ENCODE measurements at places on chromosomes 12 and 14. TPM values are rescaled to one million over a fixed set of nuclear protein-coding genes. Genes with fewer than 3 reads are reported as not detected.

GPR68 gene
- not detected for total RNA-seq

GSC gene
- total RNA-seq: 1.0 TPM

MGAT4C gene
- total RNA-seq: 3.1 TPM

L3HYPDH gene
- total RNA-seq: 60.0 TPM

WNT5B gene
- not detected for total RNA-seq

RERG gene
- 13.8 TPM for total RNA-seq

GDF3 gene
- not detected for total RNA-seq

PLCZ1 gene
- total RNA-seq: not detected

CLEC9A gene
- not detected for total RNA-seq

DNA sequence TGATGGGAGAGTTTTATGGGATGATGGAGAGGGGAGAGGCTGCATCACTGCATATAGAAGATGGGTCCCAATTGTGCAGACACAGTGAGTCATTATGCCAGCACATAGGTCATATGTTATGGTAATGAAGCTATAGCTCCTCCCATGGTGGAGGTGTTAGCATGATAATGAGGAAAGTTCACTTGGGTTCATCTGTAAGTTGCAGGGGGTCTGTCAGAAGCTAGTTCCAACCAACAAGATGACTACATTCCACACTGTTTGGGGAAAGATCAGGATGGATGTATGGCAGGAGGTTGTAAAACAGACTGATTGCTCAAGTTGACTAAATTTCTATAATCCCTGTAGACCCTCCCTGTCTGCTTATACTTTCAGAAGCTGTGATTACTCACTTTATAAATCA is 561.3 kb downstream of the C12orf50 start:
- DNase-seq: no peak

DNA sequence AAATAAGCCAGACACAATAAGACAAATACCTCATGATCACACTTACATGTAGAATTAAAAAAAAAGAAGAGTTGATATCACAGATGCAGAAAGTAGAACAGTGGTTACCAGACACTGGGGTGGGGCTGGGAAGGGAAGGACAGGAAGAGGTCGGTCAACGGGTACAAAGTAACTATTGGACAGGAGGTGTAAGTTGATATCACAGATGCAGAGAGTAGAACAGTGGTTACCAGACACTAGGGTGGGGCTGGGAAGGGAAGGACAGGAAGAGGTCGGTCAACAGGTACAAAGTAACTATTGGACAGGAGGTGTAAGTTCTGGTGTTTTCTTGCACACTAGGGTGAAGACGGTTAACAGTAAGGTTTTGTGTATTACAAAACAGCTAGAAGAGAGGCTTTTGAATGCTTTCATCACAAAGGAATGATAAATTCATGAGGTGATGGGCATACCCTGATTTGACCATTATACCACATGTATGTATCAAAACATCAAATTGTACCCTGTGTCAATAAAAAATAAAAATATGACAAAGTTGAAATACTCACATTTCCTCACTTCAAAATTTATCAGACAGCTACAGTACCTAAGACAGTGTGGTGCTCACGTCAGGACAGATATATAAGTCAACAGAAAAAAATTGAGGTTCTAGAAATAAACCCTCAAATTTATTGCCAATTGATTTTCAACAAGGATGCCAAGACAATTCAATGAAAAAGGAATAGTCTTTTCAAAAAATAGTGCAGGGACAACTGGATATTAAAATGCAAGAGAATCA is 32.8 kb downstream of the GALC start:
- no peak for DNase-seq

DNA sequence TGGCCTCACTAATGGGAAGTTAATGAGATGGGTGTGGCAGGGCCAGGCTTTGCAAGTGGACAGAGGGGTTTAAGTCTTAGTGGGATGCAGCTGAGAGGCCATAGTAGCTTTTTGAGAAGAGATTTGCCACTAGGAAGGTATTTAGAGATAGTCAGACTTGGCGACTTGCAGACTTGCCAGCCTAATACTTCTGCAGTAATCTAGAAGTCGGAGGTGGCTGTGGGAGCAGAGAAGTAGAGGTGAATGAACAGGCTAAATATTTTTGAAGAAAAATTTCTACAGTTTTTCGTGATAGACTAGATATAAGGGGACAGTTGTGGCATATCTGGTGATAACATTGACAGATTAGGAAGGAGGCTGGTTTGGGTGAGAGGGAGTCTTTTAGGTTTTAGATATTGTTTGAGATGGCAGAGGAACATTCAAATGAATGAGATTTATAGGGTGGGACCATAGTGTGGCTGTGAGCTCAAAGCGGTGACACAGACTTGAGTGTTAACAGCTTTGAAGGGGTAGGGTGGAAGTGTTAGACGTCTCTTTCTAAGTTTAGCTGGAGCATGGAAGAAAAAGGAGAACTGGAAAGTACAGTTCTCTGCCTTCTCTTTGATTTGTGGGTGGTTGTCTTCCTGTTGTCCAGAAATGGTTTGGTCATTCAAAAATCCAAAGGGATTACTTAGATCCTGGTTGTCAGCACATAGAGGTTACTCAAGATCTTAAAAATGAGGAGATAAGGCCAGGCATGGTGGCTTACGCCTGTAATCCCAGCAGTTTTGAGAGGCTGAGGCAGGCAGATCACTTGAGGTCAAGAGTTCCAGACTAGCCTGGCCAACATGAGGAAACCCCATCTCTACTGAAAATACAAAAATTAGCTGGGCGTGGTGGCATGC is 44.9 kb downstream of the MAPKAPK5 start:
- no peak for DNase-seq

DNA sequence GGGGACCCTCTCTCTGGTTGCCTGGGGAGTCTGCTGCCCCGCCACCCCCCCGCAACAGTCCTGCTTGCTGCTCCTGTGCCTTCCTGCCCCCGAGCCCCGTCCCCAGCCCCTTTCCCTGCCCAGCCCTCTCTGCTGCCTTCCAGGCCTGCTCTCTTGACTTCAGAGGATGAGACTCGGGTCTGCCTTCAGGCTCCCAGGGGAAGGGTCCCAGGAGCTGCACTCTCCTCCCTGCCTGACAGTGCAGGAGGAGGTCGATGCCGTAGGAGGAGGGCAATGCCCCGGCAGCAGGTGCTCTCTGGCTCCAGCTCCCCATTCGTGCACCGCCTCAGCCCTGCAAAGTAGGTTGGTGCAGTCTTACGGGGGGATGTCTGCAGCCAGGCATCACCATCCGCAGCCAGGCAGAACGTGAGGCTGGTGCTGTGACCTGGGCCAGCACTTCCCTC is 185.1 kb upstream of the C14orf180 start:
- no peak for DNase-seq

GRCh38 chr12:67892259-67893021 is 96.8 kb upstream of the IFNG-AS1 start:
- DNase-seq: no peak

- peak; percentile 22 for DNase-seq
Observed at GRCh38 chr12:27521066-27521465, 2.9 kb upstream of the PPFIBP1 start.

- peak; percentile 62 for DNase-seq
Observed at GRCh38 chr12:442235-442884, 17.4 kb upstream of the B4GALNT3 start.

DNA sequence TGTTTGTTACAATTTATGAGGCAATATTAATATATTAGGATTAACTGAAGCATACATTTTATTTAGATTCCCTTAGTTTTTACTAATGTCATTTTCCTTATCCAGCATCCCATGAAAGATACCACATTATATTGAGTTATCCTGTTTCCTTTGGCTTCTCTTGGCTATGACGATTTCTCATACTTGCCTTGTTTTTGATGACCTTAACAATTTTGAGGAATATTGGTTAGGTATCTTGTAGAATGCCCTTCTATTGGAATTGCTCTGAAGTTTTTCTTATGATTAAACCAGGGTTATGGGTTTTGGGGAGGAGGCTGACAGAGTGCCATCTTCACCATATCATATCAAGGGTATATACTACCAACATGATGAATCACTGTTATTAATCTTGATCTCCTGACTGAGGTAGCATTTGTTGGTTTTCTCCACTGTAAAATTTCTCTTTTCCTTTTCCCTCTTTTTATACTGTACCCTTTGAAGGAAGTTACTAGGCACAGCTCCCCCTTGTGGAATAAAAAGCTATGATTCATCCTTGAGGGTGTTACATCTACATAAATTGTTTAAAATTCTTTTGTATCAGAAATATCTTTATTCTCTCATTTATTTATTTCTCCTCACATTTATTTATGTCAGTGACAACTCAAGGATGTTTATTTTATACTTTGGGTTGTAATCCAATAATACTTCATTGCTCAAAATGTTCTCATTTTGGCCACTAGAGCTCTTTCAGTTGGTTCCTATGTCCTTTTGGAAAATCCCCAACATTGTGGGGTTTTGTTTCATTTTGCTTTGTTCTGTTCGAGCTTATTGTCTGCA is 239.0 kb downstream of the SLC16A7 start:
- no peak for DNase-seq

DNA sequence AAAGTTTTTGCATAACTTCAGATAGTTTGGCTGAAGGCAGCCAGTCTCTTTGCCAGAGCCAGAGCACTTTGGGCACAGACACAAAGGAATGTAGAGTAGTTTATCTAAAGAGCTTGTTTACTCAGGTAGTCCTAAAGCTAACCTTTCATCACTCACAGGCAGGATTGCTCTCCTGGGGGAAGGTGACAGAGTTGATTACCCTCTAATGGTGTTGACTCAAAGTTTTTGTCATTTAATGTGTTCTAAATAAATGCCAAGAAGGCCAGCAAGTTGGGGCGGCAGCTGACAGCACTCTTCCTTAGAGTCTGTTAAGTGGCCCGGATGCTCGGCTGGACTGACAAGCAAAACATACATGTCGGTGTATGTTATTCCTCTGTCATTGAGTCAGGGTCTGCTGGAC is 9.3 kb upstream of the TAS2R46 start:
- no peak for DNase-seq

- no peak for DNase-seq
Observed at GRCh38 chr12:106522708-106523107, 60.1 kb upstream of the RFX4 start.

- DNase-seq: no peak
Observed at GRCh38 chr12:30896461-30896860, 30.1 kb upstream of the TSPAN11 start.

GRCh38 chr12:69996241-69996640 is 171.2 kb downstream of the MYRFL start:
- DNase-seq: no peak

DNA sequence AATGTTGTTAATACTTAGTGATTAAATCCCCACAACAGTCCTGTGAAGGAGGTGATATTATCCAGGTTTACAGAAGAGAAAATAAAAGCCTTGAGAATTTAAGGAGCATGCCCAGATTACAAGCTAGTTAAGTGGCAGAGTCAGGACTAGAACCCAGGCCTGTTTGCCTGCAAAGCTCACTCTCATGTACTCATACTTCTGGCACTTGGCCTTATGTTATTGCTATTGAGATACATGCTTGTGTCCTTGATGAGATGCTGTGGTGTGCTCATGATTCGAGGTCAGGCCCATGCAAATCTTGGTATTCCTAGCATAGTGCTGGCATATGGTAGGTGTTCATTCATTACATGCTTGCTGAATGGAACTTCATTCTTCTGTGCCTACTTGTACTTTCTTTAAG is 7.6 kb upstream of the EID3 start:
- DNase-seq: no peak

GRCh38 chr14:78829274-78829673 is 659.1 kb downstream of the NRXN3 start:
- DNase-seq: no peak

DNA sequence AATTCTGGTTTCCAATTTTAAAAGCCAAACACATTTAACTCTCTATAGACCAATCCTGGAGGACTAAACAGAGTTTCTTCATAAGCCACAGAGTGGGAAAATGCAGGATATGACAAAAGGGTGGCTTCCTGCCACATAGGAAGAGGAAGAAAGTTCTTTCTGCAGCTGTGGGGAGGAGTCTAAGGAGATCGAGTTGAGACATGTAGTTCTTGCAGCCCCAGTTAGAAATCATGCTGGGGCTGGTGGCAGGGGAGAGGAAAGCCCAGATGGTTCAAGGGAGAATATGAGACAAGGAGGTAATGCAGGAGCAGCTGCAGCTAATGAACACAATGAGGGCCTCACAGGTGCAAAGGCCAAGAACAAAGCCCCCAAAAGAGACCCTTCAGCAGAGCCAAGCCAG is 85.0 kb upstream of the ARID2 start:
- DNase-seq: no peak

DNA sequence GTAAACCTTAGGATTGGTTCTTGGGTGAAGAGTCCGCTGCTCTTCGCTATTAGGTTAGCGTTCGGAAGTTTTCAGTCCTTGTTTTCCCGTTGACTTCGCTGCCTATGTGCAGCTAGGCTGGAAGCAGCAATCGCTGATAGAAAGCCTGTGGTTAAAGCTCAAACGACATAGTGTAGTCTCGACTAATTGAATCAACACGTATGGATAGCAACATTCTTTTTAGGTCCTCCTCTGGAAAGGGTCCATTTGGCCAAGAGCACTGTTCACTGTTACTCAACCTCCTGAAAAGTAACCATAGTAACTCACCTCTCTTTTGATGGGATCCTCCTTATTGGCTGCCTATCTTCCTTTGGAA is 355.5 kb downstream of the SNAPC1 start:
- no peak for DNase-seq

DNA sequence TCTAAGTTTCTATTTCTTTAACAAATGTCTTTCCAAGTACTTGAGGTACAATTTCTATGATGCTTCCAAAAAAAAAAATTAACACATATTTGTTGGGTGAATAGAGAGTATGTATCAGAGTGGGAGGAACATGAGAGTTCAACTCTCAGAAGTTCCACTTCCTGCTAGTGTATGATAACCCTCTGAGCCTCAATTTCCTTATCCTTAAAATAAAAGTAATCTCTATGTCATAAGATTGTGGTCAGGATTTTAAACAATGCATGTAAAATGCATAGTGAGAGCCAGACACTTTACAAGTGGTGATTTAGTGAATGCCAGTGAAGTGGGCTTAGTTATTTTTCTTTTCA is 270.3 kb upstream of the AMIGO2 start:
- no peak for DNase-seq

- no peak for DNase-seq
Observed at GRCh38 chr12:120993496-120993895, 15.2 kb downstream of the HNF1A start.

- DNase-seq: no peak
Observed at GRCh38 chr12:113137861-113138783, 2.6 kb upstream of the RASAL1 start.

GRCh38 chr12:54040148-54040494 is 7.3 kb downstream of the HOXC5 start:
- no peak for DNase-seq

- DNase-seq: no peak
Observed at GRCh38 chr12:27620121-27620520, 76.1 kb upstream of the REP15 start.

- no peak for DNase-seq
Observed at GRCh38 chr14:56304456-56304855, 186.2 kb downstream of the PELI2 start.
